ENCODE measurements at places on chromosomes 3 and 15.

- DNase-seq: no peak
Observed at GRCh38 chr15:83653288-83653638, 660 bp upstream of the ADAMTSL3 start.

DNA sequence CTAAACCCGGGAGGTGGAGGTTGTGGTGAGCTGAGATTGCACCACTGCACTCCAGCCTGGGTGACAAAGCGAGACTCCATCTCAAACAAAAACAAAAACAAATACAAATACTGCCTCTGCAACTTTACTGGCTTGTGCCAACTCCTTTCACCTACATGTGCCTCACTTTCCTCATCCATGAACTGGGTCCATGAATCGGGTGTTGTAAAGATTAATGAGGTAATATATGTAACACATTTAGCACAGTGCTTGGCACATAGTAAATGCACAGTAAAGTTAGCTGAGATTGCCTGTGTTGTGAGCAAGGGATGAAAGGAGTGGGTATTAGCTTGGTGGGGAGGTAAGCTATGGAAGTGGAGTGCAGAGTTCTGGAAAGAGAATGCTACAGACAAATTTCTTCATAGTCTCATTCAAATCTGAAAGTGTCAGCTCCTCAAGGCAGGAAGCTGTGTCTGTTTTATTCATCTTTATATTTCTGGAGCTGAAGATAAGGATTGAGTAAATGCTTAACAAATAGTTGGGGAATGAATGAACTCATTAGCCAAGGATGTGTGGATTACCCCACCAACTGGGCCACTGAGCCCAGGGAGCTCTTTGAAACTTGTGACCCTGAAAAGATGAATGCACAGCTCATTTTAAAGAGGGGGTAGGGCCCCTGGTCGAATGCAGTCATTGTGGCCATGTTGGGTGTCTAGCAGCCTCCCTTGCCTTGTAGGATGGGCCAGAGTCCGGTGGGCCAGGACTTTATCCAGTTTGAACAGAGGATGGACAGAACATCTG is 7.7 kb upstream of the CDCP1 start:
- DNase-seq: no peak

DNA sequence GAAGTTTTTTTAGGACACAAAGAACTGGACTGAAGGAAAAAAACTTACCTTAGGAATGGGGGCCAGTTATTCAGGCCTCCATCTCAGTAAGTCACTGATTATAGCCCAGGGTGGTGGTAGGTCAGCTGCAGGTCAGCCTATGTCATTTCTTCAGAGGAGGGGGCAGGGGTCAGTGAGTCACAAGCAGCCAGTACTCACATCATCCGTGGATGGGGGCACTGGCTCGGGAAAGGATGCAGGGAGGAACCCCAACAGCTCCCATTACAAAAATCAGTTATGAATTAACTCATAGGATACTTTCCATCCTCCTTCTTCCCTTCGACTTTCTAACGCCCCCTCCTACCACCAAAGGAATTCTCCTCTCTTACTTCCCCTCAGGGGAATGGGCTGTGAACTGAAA is 578.3 kb downstream of the PDCD6IP start:
- no peak for DNase-seq

DNA sequence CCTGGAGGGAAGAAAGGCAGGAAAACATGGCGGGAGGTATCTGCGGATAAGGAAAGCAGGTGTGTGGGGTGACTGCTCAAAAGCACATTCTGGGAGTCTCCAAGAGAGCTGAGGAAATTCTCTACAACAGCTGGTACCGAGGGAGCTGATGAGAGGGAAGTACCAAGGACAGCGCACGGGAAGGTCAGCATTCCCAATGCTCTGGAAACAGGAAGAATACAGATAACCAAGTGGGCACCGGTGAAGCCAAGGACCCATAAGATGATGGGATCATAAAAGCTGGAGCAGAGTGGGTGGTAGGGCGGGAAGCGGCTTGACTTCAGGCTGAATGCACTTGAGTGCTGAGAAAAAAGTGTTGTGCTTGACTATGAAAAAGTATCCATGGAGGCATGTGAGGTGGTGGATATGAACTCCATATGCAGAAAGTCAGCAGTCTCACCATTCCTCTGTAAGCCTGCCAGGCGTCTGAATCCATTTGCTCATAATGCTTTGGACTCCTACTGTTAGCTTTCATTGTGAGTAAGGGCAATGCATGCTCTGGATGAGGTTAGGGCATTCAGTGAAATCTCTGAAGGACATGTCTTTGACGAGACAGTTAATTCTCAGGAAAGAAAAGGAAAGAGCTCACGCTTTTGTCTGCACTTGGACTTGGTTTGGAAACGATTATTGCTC is 215.5 kb downstream of the NR1D2 start:
- DNase-seq: no peak

- DNase-seq: no peak
Observed at GRCh38 chr3:186400662-186401061, 38.6 kb upstream of the DGKG start.

DNA sequence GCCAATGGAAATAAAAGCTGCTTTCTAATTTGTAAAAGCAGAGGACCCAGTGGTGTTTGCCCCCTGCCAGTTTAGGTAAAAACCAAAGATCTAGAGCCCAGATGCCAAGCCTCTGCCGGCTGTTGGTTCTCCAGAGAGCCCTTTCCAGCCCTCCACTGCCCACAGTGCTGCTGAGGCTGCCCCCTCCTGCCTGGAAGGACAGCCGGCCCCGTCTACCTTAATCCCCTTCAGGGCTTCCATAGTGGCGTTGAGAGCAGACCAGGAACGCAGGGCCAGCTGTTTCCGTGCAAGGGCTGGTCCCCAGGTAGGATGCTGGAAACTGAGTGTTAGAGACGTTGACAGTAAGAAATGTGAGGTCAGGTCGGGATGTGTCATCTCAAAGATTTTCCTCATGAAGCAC is 6.9 kb downstream of the ST8SIA2 start:
- DNase-seq: no peak

All from NCI-H1048 (cell line).